ENCODE measurements at places on chromosomes 4 and X. TPM values are rescaled to one million over a fixed set of nuclear protein-coding genes. Genes with fewer than 3 reads are reported as not detected.

DNA sequence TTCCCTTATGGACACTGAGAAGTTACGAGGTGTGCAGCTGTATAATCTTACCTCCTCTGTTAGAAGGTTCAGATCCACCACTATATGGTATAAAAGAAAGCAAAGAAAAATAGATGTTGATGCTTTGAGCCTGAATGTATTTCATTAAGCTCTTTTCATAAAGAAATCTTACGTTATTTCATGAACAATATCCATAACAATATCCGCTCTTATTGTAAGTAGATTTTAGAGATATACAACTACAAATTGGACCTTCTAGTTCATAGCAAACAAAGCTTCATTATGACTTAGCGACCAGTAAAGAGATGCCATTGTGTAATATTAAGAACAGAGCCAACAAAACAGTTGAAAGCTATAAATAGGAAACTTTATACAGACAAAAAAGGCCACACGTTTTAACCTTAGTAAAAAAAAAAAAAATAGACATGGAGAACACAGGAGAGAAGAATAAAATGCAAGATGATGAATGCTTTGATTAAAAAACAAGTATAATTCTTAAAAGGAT, 203.6 kb downstream of the PDGFC start:
- DNase-seq: no peak

- no peak for DNase-seq
Observed at GRCh38 chr4:14644580-14645282, 357.6 kb upstream of the CPEB2 start.

- DNase-seq: no peak
Observed at GRCh38 chrX:86021652-86022289, 25.6 kb downstream of the CHM start.

GRCh38 chr4:22063613-22064012, 115.0 kb upstream of the KCNIP4 start:
- DNase-seq: no peak

- no peak for DNase-seq
Observed at GRCh38 chrX:311156-312129, 7.2 kb downstream of the GTPBP6 start.

- peak; percentile 23 for DNase-seq
Observed at GRCh38 chr4:47145630-47146029, 114.3 kb downstream of the GABRB1 start.

DNA sequence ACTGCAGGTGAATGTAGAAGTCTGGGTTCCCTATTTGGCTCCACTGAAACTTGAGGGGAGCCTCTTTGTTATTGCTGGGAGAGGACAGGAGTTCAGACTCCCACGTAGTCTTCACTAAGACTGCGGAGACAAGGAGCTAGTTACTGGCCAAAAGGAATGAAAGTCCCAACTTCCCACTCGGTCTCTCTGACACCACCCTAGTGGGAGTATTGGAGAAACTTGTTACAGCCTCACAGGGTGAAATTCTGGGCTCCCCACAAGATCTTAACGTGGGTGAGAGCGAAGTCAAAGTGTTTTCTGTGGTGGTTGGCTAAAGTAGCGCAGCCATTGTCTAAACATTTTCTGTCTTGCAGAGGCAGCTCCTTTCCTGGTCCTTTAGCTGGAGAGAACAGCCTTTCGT, 13.5 kb downstream of the MYOZ2 start:
- peak; percentile 23 for DNase-seq

GRCh38 chr4:74543231-74543781, 98.4 kb downstream of the AREG start:
- no peak for DNase-seq

DNA sequence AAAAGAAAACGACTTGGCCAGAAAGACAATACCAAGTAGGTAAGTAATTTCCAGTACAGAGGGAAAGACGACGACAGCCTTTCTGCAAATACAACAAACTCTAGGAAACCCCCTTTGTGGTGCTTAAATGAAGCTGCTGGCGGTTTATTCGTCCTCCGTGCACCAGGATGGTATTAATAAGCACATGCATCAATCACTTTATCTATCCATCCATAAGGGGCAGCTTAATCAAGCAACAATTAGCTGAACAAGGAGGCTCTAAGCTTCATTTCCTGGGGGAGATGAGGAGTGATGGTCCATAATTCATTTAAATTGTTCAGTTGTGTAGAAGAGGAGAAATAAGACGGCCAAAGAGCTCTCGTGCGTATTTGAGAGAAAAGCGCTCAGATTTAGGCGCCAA, 26.2 kb downstream of the IRF2 start:
- DNase-seq: no peak

GRCh38 chr4:68416591-68416990, 30.7 kb upstream of the TMPRSS11E start:
- DNase-seq: no peak

GRCh38 chr4:43471950-43472349, 579.4 kb downstream of the GRXCR1 start:
- no peak for DNase-seq

DNA sequence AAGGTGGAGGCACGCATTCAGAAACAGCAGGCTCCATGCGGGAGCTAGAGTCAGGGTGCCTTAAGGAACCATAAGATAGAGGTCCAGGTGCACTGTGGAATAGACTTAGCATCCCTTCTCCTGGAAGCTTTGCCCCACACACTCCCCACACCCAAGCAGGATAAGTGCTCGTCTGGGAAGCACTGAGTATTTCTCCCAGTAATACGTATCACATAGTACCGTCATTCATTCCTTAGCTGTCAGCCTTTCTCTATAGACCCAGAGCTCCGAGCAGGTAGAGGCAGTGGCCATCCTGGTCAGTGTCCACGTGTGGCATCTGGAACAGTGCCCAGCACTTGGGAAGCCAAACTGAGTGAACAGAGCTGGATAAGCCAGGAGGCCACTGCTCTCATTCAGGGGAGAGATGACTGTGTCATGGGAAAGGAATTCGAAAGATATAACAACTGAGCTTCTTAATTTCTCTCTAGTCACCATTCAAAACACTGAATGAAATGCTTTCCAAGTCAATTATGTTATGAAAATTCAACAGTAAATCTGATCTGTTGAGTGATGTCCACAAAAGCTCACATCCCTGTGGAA, 9.9 kb downstream of the APBB2 start:
- DNase-seq: no peak

DNA sequence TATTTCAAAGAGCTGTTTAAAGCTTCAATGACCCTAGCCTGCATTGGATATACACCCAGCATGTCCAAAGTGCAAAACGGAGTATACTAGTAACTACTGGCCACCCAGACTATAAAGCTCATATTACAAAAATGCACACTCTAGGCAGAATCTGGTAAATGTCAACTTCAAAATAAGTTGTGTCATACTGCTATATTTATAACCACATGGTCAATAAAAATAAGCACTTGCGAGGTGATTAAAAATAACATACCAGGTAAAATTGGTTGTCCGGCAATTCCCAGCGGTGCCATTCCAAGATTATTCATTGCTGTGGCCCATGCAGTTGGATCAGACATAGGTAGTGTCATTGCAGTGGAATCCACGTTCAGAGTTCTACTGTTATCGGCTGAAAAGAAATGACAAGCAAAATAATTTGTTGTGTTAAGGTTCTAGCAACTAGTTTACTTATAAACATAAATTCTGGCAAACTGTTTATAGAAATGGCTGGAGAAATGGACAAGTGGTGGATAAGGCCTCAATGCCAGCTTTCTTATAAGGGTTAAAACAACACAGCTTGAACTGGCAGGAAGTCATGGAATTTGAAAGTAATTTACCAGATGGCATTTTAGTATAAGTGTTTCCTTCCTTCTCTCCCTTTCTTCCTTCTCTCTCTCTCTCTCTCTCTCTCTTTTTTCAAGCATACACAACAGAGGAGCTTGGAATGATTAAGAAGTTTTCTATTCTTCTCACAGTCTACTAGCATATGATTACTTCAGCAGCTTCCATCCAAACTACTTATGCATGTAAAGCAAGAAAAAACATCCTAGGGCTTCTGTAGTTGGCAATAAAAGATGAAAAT, 199.9 kb downstream of the ENOX2 start:
- no peak for DNase-seq

DNA sequence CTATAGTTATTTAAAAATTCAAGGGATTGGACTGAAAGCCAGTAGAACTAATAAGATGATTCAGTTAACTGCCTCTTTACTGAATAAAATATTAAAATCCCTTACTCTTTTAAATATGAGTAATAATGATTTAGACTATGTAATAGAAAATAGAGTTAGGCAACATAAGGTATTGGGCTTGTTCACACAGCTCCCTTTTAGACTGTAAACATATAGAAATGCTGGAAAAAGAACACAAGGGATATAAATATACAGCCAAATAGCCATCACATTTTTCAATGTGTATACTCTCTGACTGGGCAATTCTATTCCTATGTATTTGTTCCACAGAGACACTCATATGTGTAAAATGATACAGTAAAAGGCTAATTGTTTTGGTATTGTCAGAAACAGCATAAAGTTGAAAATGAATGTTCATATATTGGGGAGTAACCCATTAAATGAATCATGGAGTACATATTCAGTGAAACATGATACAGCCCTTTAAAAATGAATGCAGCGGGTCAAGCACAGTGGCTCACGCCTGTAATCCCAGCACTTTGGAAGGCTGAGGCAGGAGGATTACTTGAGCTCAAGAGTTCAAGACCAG, 129.8 kb downstream of the TBC1D19 start:
- no peak for DNase-seq

DNA sequence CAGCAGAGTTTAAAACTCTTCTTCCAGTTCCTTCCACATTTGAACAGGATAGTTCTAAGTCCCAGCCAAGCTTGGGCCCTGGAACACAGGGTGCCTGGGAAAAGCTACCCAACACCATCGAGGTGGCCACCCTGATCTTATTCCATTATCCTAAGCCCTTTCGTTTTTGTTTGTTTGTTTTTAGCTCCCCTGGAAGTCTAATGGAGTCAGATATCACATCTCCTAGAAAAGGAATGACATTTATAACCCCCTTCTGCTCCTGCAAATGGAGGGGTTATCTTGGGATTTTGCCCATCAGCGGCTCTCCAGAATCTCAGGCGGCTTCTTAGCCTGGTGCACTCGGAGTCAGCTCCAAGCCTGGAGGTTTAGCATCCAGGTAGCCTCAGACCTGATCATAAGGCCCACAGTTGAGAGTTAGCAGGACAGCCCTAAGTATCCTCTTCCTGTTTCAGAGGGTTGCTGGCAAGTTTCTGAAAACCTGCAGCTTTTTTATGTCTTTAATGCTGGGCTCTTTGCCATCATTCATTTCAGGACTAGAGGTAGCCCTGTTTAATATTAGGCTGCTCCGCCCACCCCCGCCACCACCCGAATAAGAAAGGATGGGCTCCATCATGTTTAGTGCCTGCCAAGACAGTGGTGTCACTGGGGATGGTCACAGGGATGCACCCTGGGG, 230.0 kb upstream of the LNX1 start:
- DNase-seq: no peak

DNA sequence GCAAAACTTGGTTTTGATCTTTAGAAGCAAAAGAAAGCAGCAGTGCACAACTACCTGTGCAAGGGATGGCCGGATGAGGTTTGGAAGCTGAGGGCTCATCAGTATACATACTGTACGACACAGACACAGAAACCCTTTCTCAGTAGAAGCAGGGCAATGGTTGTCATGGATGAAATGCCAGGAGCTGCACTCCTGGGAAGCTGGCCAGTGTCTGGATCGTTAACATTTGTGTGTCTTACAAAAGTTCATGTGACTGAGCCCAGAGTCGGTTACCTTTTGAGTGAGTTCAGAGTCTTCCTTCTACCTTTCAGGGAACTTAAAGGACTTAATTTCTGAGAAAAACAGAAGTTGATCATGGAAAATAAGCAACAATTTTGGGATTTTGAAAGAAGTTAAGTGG, 230.3 kb downstream of the APBB2 start:
- no peak for DNase-seq

DNA sequence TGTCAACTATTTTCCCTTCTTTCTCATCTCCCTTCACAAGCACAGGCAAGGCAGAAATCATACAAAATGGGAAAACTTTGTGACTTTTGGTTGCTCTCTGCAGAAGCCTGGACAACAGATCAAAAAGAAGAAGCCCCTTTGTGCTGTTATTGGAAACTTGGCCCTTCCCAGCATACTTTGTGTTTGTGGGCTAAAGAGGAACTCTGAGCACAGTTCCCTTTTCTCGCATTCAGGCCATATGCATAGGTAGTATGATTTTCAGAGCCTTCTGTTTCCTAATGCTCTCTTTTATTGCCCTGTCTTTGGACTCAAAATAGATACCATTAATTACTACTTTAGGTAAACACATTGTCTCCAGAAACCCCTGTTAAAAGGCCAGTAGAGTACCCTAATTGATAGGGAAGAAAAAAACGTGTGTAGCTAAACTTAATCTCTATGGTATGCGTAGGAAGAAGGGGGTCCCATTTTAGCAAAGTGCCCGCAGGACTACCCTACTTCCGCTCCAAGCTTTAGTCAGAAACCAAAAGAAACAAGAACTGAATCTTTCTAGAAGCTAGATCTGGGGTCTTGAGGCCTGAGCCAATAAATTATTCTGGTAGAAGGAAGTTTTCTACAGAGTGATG, 26.6 kb downstream of the VSIG4 start:
- no peak for DNase-seq

- DNase-seq: peak; percentile 38
Observed at GRCh38 chr4:79209822-79210635, 115.8 kb downstream of the NAA11 start.

- no peak for DNase-seq
Observed at GRCh38 chrX:104918122-104918521, 302.4 kb downstream of the TEX13A start.

DNA sequence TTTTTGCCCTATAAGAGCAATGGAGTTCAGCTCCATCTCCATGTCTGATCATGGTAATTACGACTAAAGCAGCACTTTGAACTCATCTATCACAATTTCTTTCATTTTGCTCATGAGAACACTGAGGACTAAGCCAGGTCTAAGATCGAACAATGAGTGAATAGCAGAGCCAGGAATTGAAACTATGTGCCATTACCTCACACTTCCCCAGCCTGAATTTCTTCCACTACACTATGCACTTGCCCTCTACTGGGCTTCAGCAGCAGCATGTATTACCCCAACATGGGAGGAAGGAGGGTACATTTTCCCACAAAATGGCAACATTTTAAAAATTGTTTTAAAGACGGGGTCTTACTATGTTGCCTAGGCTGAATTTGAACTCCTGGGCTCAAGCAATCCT, 274.7 kb upstream of the FGF13 start:
- DNase-seq: no peak

The VCX2 gene
- 32.2 TPM for total RNA-seq

The BEX1 gene
- total RNA-seq: 233 TPM

The MMGT1 gene
- 9.8 TPM for total RNA-seq

The RGS12 gene
- total RNA-seq: 39.0 TPM

The GTPBP6 gene
- 74.3 TPM for total RNA-seq

The RXFP1 gene
- 0.81 TPM for total RNA-seq

The ADH1C gene
- 2.4 TPM for total RNA-seq

The LDB2 gene
- 17.8 TPM for total RNA-seq

The MAGEA9B gene
- 18.6 TPM for total RNA-seq

The CENPI gene
- 3.1 TPM for total RNA-seq

The SMIM10 gene
- 71.7 TPM for total RNA-seq

The FAM9B gene
- 4.6 TPM for total RNA-seq

All from testis (tissue), 5 donors.